MCF 10A (cell line): ENCODE measurements at places on chromosomes 3 and 15. TPM values are rescaled to one million over a fixed set of nuclear protein-coding genes. Genes with fewer than 3 reads are reported as not detected.

The KBTBD13 gene
- not detected in 2 replicates for total RNA-seq

DNA sequence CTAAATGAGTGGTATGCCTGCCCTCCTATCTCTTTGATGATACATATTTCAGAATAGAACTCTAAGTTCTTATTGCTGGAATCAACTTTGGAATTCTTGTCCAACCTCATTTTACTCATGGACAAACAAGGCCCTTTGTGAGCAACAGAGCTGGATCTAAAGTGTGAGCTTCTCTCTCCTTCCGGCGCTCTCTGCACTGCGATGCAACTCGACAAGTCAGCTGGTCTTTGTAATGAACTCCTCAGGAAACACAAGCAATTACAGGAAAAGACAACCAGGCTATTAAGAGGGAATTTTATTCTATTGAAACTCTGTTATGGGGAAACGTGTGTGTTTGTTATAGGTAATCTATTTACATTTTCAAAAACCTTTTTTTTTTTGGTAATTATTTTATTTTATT, 20.3 kb upstream of the NRROS start:
- no peaks in the 10 kb centered on the region for H3K27me3 ChIP-seq
- H3K27ac ChIP-seq, result no peak overlapping the region
- no peak overlapping the region for H3K4me3 ChIP-seq

GRCh38 chr15:51103330-51103729, 8.6 kb upstream of the TNFAIP8L3 start:
- H3K27me3 ChIP-seq, result no peaks in the 10 kb centered on the region
- H3K36me3 ChIP-seq, result no peaks in the 10 kb centered on the region
- no peak overlapping the region for H3K4me3 ChIP-seq
- no peak for DNase-seq

GRCh38 chr3:1183320-1184048, 90.7 kb downstream of the CNTN6 start:
- H3K4me3 ChIP-seq, result no peak overlapping the region
- H3K27me3 ChIP-seq, result no peaks in the 10 kb centered on the region
- H3K27ac ChIP-seq, result peak overlapping the region; percentile 19
- H3K4me1 ChIP-seq, result no peaks in the 10 kb centered on the region
